NCI-H510A (cell line): ENCODE measurements at places on chromosomes 12 and 14.

DNA sequence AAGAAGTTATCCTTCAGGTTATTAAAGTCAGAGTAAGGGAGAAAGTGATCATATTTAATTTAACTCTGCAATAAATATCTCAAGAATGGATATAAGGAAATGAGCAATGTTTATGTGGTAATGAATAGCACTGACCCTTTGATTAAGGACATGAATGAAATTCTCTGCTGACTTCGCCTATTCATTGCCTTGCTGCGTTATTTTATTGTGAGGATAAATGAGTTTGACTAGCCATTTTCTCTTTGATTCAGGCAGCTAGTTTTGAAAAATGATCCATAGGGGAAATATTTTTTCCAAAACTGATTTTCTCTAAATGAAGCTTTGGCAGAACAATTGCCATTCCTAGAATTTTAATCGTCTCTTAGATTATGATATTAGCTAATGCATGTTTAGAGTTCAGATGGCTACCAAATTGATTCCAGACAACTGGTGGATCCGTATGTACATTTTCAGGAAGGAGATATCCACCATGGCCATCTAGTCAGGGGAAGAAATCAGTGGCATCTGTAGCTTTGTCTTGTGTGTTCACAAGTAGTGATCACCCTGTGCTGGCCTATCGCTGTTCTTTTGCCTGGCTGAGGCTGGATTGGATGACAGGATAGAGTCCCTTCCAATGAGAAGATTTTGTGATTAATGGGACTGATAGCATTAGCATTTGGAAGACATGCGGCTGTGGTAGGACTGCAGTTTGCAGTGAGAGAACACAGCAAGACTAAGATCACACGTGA is 302.3 kb upstream of the RGS6 start:
- no peak for DNase-seq

- DNase-seq, result peak; percentile 45
Observed at GRCh38 chr12:117189725-117190209, 503 bp downstream of the FBXO21 start.

GRCh38 chr12:25950329-25951115 is 8.0 kb upstream of the RASSF8 start:
- no peak for DNase-seq

- DNase-seq, result no peak
Observed at GRCh38 chr12:467591-467990, 7.9 kb downstream of the B4GALNT3 start.

DNA sequence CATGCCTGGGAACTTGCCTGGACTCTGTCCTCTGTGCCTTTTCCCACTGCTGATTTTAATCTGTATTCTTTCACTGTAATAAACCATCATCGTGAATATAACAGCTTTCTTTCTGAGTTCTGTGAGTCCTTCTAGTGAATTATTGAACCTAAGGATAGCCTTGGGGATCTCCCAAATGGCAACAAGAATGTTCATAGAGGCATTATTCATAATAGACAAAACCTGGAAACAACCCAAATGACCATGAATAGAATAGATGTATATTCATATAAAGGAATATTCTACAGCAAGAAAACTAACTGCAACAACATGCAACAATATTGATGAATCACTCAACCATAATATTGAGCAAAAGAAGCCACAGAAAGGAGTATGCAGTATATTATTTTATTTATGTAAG is 44.7 kb upstream of the CEP83 start:
- no peak for DNase-seq
